Sigmoid colon (tissue), 7 donors: ENCODE measurements at places on chromosomes 7 and 10.

DNA sequence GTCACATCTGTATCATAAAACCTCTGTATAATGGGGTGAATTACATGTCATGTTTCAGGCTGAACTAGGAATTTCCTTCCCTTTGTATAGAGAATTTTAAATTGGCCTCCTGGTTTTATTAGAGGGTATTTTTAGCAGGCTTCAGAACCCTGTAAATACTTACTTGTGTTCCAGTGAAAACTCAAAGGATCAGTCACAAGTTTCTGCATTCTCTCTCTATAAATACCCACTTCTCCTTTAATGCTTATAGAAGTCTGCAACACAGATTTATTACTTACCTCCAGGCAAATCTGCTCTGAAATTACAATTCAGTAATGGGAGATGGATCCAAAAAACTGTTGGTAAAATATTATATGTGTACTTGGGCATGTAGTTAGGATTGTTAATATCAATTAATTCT, 161.6 kb downstream of the GLI3 start:
- no peak for DNase-seq

- no peak for DNase-seq
These were observed 9.2 kb downstream of the GLCCI1 start for GRCh38 chr7:7977774-7978173.

- DNase-seq, result no peak
These were observed 583.5 kb upstream of the MKI67 start for GRCh38 chr10:128709686-128710085.

DNA sequence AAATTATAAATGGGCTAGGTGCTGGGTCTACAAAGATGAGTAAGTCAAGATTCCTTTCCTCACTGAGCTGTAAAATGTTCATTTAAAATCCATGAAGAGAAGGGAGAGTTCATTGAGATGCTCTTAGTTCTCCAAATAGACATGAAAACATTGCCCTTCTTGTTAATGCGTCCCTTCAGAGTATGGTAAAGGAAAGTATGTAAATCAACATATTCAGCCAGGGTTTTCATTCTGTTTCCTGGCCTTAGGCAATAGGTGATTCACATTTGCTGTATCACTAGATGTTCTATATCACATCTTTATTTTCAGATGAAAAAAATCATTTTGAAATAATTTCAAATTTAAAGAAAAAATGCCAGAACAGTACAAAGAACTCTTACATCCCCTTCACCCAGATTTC, 5.4 kb downstream of the ANKIB1 start:
- DNase-seq, result no peak

DNA sequence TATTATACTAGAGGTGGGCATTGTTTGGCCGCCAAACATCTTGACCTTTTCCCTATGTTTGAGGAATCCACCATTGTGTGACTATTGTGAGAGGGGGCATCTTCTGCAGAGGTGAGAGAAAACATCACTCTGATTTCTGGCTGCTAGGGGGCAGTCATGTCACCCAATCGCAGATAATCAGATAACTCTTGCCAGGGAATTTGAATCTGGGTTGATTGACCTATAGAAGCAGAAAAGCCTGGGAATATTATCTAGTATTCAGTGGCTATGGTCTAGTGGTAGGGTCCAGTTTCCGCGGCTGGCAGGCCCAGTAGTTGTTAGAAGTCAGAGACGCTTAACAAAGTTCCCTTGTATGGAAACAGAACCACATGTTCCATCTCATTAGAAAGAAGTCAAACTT, 808.5 kb downstream of the PHTF2 start:
- no peak for DNase-seq
